ENCODE measurements at places on chromosomes 3 and 15.

DNA sequence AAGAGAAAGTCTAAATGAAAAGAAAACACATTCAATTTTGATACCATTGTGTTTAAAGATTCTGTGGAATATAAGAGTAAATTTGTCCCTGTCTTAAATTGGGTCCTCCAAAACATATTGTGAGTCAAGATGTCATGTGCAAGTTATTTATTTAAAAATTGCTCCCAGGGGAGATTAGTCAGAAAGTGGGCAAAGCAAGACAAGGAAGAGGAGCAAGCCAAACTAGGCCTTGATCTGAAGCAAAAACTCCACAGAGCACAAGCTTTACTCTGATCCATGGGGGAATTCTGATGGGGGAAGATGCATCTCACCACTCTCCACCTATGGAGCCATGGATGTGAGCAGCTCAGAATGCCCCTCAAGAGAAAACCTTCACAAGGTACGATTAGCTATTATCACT lies 342.8 kb upstream of the IL12A start:
- DNase-seq, result no peak

DNA sequence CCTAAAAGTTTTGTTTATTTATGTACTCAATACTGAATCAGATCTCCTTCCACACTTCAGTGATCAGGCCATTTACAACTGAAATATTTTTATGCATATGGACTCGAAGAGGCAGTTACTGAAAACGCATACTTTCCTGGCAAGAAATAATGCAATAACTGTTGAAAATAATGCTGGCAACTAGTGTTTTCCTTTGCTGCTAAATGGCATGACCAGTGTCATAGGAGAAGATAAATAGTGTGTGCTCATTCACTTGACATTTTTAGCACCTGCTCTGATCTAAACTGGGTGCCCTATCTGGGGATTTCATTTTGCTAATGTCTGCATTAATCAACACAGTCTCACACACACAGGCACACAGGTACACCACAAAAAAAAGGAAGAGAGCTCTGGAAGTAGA lies 695.2 kb downstream of the TUSC7 start:
- DNase-seq, result no peak

- DNase-seq, result no peak
Observed at GRCh38 chr3:99175276-99175812, 273.8 kb upstream of the DCBLD2 start.

DNA sequence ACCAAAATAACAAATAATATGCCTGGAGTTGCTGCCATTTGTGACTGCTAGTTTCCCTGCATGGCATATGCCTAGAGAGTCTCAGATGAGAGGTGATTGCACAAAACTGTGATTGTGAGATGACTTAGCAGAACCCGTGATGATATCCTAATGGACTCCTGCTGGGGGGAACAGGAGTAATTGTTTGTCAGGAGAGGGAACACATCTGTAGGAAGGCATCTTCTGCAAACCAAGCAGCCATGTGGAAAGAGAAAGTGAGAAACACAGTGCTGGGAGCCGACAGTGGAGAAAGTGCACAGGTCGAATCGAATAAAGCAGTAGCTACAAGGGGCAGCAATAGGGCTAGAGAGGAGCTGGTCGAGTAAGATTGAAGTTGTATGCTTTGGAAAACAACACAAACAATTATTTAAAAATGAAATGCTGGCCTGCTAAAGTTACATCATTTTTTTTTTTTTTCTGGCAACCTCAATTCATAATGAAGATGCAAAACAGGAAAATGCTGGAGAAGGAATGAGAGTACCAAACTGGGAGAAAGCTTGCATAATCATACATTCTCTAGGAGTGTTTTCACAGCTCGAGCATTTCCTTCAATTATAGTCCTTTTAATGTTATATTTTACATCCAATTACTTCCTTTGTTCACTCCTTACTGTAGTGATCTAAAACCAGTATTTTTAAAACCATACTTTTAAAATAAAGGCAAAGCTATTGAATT lies 494.2 kb upstream of the AGTR1 start:
- no peak for DNase-seq

DNA sequence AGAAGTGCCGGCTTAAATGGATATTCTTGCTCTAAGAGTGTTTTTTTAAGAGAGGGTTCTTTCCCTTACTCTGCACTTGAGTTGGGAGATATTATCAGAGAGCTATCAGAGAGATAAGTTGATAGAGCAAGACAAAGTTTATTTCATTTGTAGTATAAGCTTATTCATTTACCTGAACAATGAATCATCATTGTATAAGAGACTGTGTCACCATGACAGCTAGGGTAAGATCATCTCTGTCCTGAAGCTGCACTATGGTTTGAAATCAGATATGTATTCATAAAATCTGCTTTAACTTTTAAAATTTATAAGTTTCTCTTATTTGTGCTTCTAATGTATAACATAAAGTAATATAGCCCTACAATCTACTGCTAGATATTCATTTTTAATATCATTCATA lies 128.1 kb upstream of the ARL6 start:
- DNase-seq, result no peak

GRCh38 chr3:15475161-15475560 lies 46.3 kb downstream of the COLQ start:
- no peak for DNase-seq

DNA sequence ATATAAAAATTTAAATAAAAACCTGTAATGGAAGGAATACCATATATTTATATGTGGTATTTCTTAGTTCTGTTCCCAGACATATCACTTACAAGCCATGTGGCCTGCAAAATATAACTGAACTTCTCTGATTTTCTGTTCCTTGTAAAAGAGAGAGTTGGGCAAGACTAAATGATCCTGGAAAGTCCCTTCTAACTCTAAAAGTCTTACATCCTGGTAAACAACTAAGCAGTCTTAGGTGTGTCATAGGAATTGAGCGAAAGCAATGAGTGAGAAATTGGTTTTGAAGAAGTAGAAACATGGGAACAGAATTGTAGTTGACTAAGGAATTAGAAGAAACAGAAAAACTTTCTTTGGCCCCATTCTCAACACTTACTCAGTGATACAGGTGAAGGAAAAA lies 25.3 kb upstream of the IL20RB start:
- DNase-seq, result no peak

- DNase-seq, result no peak
Observed at GRCh38 chr3:50303013-50303815, at the start of gene HYAL1. TSS of gene HYAL1 (minus strand) at chr3:50303574. CDS start at chr3:50302956, 618 bp downstream.

DNA sequence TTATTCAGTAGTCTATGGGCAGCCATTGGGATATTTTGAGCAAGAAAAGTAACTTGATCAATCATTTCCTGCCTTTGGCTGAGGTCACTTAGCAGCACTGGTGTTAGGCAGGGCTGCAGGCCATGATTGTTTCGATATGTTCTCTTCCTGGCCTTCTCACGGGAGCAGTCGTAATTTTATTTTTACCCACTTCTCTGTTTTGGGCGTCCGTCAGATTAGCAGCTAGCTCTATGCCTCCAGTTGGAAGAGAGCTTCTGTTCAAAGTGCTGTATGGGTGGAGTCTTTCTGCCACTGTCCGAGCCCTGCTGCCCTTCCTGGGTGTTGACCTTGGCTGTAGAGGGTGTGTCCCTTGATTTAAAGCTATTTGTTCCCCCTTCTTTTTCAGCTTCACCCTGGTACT lies 123.4 kb upstream of the ROPN1 start:
- no peak for DNase-seq

DNA sequence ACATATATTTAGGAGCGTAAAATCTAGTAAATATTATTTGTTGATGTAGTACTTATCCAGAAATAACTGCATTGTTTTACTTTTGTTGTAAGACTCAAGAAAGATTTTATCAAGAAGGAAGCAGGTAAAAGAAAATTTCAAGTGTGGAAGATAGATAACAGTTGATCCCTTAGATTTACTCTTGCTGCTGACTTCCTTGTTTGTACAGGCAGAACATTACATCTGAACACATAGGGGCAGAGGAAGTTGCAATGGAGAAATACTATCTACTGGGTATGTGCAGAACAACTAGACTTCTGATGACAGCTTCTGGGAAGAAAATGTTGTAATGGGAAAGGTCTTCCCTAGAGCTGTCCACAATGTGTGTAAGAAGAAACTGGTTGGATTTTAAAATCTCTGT lies 350.6 kb downstream of the NLGN1 start:
- DNase-seq, result no peak

DNA sequence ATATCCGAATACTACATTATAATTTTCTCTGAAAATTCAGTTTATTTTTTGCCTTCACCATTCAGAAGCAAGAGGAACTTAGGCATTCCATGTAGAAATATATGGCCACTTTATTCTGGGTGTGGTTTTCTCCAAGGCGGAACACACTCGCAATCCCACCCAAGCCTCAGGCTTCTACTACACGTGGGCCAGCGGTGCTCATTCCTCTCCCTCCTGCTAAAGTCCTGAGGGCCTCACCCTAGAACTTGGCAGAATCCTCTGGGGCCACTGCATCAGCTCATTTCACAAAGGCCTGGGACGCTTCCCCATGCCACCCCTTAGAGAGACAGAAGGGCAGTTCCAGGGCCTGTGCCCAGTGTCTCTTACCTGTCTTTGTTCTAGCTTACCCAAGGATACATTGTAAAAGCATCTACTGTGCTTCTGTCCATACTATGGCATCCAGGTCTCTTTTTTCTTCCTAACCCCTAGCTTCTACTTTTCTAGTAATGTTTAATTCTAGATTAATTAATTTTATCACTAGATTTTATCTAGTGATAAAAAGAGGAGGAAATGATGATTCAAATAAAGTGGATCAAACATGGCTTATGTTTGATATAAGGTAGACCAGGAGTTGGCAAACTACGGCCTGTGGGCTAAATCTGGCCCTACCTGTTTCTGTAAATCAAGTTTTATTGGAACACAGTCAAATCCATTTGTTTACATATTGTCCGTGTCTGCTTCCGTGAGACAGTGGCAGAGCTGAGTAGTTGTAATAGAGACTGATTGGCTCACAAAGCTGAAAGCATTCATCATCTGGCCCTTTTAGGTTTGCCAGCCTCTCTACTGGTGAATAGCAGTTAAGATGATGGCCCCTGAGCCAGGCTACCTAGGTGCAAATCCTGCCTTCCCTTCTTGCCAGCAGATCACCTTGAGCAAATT lies 29.8 kb downstream of the LARS2 start:
- DNase-seq, result no peak

- no peak for DNase-seq
Observed at GRCh38 chr3:170496026-170496867, 77.6 kb downstream of the CLDN11 start.

GRCh38 chr3:47380026-47380600 lies 708 bp upstream of the PTPN23 start:
- DNase-seq, result no peak

- no peak for DNase-seq
Observed at GRCh38 chr15:63382966-63383710, 1.5 kb upstream of the CA12 start.

- DNase-seq, result no peak
Observed at GRCh38 chr15:39487458-39487735, 93.5 kb upstream of the THBS1 start.

DNA sequence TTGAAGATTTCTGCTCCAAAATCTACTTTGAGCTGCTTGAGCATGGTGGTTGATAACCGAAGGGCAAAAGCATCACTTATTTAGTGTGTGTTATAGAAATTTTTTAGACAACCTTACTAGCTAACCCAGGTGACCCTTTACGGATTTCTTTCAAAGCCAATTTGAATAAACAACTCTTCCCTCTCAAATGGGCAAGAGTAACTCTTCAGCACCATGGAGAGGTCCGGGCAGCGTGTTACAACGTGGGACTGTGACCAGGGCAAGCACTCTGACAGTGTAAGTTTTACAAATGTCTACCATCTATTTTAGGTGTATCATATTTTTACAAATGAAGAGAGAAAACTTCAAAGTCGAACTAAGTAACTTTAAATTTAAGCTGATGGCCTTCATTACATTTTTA lies 471.8 kb downstream of the MFSD1 start:
- no peak for DNase-seq

- DNase-seq, result no peak
Observed at GRCh38 chr15:65410036-65410435, 12.7 kb downstream of the IGDCC4 start.

DNA sequence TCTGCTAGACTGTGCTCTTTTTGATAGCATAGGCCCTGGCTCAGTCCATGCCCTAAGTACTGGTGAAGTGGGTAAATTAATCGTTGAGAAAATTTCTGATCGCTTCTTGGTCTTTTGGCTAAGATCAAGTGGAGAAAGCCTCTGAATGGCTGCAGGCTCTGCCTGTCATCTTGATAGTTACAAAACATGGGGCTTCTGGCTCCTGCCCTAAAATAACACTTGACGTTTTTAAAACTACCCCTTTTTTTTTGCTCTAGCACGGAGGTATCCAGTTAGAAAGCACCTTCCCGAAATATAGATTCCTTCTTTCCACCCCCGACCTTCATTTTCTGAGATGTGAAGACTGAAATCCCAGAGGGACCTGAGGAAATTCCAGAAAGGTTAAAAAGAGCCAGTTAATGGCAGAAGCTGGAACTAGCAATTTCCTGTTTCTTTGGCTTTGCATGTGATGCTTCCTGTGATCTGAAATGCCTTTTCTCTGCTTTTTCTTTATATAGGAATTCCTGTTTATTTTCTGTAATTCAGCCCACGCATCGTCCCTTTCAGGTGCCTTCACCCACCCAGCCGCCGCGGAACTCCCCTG lies 799 bp upstream of the C2CD4B start:
- DNase-seq, result no peak

DNA sequence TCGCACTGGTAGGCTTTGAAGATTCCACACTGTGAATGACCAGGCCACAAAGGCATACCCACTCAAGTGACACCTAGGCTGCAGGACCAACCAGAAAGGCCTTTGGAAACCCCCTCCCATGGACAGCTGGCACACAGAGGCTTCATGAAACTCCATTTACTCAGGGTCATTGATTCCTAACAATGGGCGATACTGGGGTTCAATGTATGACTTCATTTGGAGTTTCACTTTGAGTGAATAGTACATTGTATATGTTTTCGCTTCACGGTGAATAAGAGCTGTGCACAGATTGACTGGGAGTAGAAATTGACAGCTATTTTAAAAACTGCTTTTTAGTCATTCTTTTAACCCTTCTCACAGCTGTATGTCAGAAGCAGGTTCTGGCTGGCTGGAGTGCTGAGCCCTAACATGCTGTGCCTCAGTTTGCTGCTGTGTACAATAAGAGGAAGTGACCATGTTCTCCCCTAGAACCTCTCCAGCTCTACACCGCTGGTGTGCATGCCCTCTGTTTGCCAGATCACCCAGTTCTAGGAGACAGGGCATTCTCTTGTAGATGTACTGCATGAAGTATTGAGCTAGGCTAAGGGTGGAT lies 15.4 kb upstream of the CX3CR1 start:
- DNase-seq, result no peak

DNA sequence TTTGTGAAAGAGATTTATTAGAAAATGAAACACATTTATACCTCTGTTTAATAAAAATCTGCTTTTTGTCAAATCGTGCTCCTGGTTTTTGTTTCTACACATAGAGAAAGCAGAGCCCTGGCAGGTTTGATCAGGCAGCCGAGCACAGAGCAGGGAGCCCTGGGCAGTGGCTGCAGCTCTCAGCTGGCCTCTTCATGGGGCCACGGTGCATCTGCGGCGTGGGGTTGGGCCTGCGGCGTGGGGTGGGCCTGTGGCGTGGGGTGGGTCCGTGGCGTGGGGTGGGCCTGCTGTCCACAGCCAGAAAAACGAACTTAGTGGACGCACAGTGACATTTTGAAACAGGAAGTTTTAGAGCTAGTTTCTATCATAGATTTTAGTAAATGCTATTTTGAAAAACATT lies 10.6 kb downstream of the GOLGA6L2 start:
- DNase-seq, result no peak

- DNase-seq, result no peak
Observed at GRCh38 chr15:88250826-88251225, 5.7 kb downstream of the NTRK3 start.
